ENCODE measurements at places on chromosomes 3 and 15.

DNA sequence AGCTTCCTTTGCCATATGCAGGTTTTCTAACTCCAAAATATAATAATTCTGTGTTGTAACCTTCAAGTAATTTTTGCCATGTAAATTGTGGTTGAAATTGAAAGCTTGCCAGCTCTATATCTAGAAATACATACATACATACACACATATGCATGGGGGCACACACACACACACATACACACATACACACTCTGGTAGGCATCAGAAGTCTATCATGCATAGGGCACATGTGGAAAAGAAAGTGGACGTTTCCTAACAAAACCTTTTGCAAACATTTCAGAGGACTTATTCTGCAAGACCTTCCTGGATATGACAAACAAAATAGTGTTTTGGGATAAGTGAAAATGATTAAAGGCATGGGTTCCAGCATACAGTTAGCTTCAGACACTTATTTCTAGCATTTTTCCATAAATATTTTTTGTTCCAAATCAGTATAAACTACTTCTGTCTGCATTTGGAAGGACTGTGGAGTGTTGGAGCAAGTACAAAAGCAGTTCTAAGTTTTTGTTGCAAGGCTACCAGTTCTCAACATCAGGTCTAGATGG is 578.9 kb downstream of the RBMS3 start:
- DNase-seq: no peak

DNA sequence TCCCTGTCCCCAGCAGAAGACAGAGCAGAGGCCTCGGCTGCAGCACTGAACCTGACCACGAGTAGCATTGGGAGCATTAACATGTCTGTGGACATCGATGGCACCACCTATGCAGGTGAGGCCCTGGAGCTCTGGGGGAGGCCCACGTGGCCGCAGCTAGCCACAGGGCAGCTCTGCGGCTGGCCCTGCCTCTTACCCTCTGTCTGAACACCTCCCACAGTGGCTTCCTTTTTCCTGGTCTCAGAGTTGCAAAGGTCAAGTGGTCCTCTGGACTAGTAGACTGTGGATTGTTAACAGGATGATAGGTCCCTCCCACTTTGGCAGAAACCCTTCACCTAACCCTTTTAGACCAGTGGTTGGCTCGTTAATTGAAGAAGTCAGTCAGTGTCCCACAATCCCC is 22.5 kb upstream of the CLK3 start:
- no peak for DNase-seq

DNA sequence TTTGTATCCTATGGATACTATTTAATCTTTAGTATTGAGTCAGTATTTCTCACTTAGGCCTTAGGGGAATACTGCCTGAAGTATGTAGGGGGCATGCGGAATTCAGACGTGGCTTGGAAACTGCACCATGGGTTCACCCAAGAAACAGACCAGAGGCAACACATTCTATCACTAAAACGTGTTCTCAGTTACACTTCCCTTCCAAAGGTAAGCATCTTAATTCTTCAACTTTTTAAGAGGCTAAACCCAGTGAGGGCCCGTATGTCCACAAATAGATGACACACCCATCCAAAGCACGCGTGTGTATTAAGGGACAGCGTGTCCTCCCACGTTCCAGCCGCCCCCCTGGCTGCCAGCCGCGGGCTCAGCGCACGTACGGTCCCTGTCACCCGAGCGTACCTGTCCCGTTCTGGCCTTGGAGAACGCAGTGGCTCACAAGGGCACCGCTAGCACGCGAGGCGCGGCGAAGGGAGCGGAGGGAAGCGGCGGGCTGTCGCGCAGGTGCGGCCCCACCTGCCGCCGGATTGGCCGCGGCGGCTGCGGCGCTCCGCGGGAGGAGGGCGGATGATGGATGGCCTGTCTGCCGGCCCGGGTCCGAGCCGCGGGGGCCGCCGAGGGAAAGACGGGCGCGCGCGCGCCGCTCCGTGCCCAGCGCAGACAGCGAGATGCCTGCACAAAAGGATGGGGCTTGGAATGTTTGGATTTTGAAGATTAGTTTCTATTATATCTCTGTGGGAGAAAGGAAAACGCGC is 1003.9 kb upstream of the NR2F2 start:
- DNase-seq: no peak

DNA sequence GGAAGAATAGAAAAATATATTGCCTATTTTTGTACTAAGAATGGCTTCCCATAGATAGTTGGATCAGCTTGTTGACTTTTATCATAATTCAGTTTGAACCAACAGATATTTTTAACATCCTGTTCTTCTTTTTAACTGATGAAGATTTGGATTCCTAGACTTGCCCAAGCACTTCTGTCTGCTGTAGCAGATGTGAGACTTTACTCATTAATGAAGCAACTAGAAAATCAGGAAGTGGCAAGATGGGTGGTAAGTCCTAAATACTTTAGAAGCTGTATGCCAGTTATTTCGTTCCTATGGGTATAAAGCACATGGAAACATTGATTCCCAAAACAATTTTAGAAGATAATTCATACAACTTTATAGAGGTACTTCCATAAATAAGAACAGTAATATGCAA is 8.4 kb downstream of the PIGB start:
- DNase-seq: no peak

DNA sequence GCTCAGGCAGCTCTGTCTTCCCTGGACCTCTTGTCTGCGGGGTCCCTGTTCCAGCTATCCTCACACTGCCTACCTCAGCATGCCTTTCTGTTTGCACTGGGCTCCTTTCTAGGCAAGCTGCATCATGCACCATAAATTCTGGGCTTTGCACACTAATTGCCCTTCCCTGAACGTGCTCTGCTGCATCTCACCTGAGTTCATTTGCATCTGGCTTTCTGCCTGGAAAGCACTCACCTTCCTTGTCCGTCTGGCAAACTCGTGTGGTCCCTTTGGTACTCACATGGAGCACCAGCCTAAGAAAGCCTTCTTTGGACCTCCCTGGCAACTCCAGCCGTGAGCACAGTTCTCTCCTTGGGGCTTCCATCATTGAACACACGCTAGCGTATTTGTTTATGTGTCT is 365.6 kb downstream of the SV2B start:
- no peak for DNase-seq

DNA sequence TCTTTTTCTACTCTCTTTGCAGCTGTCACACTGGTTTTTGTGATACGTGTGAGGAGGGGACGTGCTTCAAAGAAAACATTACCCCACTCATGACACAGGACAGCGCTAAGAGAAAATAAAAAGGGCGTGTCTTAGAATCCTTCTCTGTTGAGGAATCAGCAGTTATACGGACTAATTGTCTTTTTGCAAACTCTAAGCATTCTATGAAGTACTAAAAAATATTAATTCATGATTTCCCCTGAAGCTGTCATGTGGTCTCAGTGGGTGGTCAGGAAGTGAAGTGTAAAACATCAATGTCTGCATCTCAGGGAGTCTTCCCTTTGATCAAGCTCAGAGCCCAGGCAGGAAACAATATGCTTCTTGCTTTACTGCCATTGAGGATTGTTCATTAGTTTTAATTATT is 117.5 kb upstream of the CRBN start:
- DNase-seq: no peak

DNA sequence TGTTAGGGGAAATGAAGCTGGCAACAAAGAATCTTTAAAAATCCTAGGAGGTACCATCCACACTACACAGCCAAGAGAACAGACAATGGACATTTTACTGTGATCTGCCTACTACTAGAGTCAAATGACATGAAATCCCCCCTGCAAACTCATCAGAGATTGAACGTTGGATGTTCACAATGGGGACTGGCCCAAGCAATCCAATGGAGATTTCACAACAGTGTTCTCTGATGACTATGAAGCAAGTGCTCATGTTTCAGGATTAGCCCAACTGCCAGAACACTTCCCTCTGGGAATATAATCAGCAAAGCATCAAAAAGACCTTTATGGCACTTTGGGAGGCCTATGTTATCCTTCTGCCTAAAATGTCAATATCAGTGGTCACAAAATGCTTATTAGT is 97.8 kb downstream of the IGSF11 start:
- no peak for DNase-seq

- DNase-seq: no peak
Observed at GRCh38 chr3:151580591-151580990, 119.7 kb upstream of the IGSF10 start.

DNA sequence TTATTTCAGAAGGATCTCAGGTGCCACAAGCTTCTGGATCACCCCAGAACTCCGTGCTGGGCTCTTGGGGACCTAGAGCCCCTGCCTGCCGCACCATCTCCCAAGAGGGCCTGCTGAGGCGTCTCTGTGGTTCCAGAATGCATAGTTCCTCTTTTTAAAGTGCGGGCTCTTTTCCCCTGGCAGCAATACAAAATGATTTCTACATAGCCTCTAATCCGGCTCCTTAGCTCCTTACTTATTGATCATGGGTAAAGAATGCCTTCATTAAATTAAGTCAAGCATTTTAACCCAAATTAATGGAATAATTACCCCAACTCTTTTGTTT is 121.9 kb downstream of the ATP10A start:
- no peak for DNase-seq

DNA sequence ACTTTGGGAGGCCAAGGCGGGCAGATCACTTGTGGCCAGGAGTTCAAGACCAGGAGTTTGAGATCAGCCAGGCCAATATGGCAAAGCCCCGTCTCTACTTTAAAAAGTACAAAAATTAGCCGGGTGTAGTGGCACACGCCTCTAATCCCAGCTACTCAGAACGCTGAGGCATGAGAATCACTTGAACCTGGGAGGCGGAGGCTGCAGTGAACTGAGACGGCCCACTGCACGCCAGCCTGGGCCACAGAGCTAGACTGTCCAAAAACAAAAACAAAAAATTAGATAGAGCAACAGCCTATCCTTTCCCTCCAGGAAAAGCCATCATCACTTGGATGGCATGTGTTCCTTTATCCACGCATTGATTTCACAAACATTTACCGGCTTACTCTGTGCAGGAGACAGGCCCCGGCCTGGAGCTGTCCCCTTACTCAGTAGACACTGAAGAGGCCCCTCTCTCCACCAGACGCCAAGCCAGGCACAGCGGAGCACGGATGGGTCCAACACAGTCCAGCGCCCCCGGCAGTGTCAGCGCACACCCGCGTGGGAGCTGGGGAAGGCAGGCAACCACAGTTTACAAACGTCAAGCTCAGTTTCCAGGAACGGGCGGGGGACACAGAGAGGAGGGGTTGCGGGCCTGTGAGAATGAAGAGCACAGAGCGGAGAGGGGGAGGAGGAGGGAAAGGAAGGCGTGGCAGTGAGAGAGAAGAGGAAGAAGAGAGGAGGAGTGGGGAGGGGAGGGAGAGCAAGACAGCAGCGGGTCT is 3.1 kb downstream of the GP5 start:
- DNase-seq: no peak
